Glomerular endothelial cell (primary cell): ENCODE measurements at places on chromosomes 13 and 19.

DNA sequence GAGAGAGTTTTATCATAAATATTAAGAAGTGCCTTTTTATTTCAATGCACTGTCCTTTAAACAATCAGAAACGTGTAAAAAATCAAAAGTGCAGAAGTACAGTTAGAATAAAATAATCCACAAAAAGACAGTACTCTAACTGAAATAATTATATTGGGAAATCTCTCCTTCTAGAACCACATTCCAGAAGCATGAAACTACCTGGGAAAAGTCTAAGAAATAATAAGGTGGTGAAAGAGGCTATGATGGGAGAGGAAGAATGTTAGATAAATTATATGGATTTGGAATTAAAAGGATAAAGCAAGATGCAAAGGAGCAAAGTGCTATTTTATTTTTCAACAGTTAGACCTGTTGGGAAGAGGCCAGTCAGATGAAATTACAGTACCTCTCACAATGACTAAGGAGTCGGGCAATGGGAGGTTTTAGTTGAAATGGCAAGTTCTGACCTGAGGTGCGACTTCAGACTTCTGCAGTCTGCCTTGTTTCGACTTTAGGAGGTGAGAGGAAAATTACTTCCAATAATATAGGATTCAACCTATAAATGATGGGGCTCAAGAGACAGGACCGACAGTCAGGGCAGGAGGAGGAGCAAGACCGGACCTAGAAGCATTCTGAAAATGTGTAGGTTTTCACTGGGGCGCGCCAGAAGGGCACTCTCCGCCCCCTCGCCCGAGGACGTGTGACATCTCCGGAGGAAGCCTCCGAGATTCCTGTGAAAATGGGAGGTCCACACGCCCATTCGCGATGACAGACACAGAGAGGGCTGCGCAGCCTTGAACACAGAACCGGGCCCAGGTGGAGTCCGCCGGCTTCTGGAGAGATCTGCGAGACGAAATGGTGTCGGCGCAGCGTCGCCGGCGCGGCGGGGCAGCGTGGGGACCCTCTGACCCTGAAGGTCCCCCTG is 717 bp downstream of the SPRYD7 start:
- DNase-seq, result no peak

DNA sequence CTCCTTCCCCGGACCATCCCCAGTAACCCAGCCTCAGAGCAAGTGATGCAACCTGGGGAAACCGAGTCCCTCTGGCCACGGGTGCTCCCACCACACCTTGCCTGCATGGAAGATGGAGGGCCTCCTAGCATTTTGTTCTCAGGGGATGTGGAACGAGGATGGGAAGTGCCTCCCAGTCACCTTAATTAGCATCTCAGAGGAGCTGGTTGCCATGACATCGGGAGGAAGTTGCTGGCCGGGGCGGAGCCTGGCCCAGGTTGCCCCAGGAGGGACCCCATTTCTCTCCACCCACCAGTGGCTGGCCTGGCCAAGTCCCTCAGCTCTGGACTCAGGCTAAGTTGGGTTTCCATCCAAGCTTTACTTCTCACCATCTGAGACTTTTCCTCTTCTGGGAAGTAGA is 24.1 kb upstream of the PTPRS start:
- DNase-seq, result no peak

DNA sequence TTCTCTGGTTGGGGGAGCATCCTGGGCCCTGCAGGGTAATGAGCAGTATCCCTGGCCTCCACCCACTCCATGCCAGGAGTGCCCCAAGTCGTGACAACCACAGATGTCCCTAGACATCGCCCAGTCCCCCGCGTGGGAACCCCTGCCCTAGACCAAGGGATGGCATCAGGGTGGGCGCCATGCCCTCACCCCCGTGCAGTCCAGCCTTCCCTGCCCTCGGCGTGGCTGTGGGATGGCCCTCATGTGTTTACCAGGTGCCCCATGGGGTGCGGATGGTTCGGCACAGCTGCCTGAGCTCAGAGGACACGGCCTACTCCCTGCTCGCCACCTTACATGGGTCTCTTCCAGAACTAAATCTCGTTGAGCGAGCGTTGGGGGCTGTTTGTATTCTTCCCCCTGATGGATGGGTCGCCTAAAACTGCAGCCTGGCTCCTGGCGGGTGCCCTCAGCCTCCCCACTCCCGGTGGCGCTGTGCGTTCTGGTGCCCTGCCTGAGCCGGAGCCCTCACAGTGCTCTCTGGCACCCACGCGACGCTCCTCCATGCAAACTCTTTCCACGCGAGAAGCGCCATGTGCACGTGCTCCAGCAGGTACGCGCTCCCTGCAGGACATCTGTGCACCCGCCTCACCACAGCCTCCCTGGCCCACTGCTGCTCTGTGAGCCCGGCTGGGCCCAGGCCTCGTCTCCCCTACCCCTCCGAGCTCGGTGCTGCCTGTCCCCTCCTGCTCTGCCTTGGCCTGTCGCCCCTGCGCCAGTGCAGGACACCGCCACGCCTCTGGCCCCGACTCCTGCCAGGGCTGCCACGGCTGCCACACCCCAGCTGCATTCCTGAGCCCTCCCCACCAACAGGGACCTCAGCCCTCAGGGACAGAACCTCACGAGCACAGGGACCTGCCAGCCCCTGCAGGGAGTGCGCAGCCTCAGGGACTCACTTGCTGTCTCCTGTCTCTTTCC is 145.0 kb downstream of the KDM4B start:
- no peak for DNase-seq

- DNase-seq, result no peak
These were observed 917.4 kb upstream of the MIR17HG start for GRCh38 chr13:90430127-90430526.

- no peak for DNase-seq
These were observed 75.8 kb upstream of the FRY start for GRCh38 chr13:31955741-31956140.

GRCh38 chr13:32340914-32341313 is 25.6 kb downstream of the BRCA2 start:
- DNase-seq, result no peak

DNA sequence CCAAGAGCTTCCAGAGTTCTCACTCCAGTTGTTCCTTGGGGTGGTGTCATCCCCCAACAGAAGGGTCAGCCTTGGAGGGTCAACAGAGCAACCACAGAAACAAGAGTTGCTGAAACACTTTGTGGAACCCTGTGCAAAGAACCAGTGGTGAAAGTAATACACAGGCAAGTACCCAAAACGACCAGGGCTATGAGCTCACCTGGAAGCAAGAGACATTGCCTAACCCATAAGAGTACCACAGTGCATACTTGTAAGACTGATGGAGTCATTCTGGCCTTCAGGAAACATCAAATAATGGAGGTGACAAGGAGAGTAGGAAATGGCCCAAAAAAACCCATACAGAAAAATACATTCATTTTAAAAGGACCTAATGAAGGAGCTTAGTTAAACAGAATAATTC is 184.3 kb upstream of the TSC22D1 start:
- DNase-seq, result no peak

GRCh38 chr13:32940601-32941000 is 75.6 kb upstream of the KL start:
- no peak for DNase-seq

- DNase-seq, result no peak
These were observed 6.0 kb downstream of the DBP start for GRCh38 chr19:48631225-48631624.

DNA sequence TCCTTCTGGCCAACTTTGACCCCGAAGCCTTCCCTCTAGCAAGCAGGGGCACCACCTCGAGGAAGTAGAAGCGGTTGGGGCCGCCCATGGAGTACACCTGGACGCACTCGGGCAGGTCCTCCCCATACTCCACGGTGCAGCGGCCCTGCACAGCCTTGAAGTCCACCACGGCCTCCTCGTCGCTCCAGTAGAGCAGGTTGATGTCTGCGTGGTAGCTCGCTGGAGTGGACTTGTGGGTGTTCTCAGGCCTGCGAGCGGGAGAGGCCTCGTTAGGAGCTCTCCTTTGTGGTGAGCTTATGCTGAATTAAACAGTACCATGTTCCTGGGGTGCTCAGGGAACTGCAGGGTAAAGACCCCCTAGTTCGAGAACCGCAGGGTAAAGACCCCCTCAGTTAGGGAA is 22.3 kb upstream of the EIF3G start:
- no peak for DNase-seq

DNA sequence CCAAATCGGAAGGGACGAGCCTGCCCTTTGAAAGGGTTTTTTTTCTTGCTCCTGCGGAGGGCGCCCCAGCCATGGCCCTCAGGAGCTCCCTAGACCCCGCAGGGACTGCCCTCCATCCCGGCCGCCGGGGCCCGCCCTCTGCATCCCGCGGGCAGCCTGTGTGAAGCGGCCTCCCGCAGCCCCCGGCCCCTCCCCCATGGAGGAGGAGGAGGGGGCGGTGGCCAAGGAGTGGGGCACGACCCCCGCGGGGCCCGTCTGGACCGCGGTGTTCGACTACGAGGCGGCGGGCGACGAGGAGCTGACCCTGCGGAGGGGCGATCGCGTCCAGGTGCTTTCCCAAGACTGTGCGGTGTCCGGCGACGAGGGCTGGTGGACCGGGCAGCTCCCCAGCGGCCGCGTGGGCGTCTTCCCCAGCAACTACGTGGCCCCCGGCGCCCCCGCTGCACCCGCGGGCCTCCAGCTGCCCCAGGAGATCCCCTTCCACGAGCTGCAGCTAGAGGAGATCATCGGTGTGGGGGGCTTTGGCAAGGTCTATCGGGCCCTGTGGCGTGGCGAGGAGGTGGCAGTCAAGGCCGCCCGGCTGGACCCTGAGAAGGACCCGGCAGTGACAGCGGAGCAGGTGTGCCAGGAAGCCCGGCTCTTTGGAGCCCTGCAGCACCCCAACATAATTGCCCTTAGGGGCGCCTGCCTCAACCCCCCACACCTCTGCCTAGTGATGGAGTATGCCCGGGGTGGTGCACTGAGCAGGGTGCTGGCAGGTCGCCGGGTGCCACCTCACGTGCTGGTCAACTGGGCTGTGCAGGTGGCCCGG is 815 bp downstream of the MAP3K10 start:
- no peak for DNase-seq

DNA sequence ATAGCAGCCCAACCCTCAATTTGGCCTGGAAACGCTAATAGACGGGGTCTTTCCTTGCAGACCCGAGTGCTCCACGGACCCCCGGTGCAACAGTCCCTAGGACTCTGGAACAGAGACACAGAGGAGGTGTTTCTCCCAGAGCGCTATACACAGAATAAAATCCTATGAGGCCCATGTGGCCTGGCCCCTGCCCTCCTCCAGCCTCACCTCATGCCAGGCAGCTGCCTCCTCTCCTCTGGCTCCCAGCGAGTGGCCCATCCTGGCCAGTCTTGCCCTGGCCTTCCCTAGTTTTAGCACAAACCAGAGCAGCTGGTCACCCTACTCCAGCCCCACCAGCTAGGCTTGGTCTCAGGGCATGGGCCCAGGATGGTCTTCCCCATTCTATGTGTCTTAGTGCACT is 20.3 kb downstream of the POP4 start:
- no peak for DNase-seq

DNA sequence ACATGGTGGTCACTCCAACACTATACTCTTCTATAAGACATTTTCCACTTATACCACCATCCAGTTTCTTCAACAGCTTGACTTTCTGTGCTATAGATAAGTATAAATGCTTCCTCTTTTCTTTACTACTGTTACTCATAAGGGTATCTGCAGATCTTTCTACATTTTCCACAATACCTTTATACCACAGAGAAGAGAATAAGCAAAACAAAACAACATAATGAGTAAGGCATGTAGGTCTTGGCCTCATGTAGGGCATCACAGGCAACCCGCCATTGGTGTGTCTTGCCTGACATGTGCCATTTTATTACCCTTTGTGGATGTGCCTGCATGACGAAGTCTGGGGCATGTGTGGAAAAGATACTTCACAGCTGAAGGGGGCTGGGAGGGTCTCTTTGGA is 265.3 kb upstream of the STARD13 start:
- DNase-seq, result no peak

DNA sequence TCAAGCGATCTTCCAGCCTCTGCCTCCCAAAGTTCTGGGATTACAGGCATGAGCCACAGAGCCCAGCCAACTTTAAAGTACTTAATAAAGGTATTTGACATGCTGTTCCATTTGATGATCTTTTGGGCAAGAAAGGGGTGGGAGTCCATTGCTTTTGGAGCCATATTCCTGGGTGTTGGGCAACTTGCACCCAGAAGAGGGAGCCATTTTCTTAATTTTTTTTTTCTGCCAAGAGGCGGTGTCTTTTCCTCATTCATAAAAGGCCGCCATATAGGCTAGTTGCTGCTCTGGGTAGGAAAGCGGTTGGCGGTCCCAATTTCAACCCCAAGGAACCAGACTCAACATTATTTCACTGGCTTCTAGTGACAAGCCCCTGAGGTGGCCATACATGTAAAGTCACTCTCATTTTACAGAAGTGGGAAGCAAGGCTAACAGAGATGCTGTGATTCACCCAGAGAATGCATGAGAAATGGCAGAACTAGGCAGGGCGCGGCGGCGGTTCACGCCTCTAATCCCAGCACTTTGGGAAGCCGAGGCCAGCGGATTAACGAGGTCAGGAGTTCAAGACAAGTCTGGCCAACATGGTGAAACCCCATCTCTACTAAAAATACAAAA is 139.6 kb downstream of the CACNA1A start:
- peak; percentile 7 for DNase-seq

DNA sequence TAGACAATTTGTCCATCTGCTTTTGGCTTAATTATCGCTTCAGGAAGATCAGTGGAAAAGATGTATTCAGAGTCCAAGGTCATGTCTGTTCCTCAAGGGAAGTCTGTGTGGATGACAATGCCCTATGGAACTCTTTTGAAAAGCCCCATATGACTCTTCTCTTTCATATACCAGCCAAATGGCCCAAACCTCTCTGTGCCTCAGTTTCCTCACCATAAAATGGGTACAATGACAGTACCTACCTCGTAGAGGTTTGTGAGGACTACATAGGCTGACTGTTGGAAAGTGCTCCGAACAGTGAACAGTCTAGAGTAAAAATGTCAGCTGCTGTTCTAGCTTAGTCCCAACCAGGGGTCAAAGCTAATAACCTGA is 104.6 kb downstream of the COL4A2 start:
- DNase-seq, result no peak

DNA sequence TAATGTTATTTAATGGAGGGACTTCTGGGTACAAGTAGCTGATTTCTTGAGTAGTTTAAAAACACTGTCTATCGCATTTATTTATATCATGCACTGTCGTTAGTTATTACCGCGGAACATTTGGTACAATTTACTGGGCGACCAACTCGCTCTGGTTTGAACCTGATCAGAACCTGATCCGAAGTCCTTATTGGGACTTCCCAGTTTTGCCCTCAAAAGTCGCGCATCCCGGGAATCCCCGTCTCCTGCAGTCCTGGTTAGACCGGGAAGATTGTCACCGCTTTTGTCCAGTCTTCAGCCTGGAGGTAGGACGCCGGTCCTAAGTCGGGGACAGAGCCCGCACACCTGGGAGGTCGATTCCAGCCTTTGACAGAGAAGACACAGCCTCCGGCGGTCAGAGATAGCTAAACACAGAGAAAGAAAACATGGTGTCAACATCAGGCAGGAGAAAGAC is 694 bp downstream of the CLN5 start:
- DNase-seq, result no peak

GRCh38 chr13:67549331-67549730 is 319.2 kb upstream of the PCDH9 start:
- no peak for DNase-seq

DNA sequence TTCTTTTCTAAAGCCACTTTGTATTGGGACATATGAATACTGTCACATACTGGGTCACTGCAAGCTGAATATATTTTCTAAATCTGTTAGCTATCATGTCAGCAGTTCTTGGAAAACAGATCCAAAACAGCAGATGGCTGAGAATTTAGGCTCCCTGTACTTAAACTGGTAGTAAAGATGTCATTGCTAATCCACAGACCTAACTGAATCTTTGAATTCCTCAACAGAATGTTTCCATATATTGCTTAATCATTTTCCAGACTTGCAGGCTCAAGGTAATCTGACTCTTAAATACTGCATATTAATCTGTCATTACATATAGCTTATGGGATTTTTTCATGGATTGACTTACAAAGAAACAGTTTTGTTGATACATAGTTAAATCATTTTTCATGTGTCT is 639.0 kb upstream of the KLHL1 start:
- no peak for DNase-seq
